ENCODE measurements at places on chromosomes 12 and 14. TPM values are rescaled to one million over a fixed set of nuclear protein-coding genes. Genes with fewer than 3 reads are reported as not detected.

GRCh38 chr12:60451457-60451856 lies 855.6 kb downstream of the SLC16A7 start:
- no peak for ATAC-seq

- ATAC-seq, result no peak
These were observed 99.3 kb upstream of the GPHB5 start for GRCh38 chr14:63418020-63418419.

DNA sequence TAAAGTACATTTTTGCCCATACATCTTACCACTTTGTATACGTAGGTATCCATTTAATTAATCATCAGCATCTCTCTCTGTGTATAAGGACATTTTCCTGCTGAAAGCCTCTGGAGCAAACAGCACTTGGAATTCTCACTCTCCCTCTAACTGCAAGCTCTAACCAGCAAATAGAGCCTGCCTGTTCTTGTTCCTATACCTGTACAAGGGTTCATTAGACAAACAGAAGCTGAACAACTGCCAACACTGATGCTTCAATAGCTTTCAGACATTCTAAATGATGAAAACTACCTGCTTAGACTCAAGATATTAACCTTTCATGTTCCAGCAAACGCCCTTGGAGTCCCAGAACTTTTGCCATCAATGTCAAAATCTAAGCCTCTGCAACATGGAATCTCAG lies 98.0 kb downstream of the KCNH5 start:
- no peak for ATAC-seq

DNA sequence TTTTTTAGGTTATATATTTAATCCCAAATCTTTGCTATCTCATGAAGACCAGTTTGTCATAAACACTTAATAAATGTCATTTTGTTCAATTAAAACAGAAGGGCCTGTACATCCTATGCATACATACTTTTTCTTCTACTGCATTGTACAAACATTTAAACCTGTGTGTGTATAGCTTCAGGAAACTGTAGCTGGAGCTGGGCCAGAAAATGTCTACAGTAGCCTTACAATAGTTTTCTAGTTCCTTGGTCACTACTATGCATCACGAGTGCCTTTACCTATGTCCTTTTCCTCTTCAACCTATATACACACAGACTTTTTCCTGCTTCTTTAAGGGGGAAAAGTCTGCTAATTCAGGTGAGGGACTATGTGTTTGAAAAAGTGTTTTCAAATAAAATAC lies 302.8 kb downstream of the PAWR start:
- no peak for ATAC-seq

GRCh38 chr12:25323581-25323982 lies 72.9 kb upstream of the KRAS start:
- ATAC-seq, result no peak

DNA sequence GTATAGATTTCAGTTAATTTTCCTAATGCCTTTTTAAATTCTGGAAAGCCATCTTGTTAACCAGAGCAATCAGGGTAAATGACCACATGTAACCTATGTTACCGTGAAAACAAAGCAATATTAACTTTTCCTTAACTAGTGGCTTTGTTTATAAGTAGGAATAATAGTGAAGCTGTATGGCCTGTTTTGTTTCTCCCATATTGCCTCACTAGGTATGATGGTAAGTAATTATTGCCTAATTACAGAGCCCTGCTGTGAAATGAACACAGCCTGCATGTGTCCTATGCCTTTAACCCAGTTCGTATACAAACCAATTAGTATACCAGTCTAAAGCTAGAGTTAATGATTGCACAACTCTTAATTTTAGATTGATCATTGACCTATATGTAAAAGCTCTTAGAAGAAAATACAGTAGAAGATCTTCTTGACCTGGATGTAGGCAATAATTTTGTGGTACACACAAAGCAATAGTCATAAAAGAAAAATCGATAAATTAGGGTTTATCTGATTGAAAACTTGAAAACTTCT lies 249.9 kb downstream of the CCDC91 start:
- no peak for ATAC-seq

- no peak for ATAC-seq
These were observed 466.5 kb downstream of the APAF1 start for GRCh38 chr12:99111600-99111999.

DNA sequence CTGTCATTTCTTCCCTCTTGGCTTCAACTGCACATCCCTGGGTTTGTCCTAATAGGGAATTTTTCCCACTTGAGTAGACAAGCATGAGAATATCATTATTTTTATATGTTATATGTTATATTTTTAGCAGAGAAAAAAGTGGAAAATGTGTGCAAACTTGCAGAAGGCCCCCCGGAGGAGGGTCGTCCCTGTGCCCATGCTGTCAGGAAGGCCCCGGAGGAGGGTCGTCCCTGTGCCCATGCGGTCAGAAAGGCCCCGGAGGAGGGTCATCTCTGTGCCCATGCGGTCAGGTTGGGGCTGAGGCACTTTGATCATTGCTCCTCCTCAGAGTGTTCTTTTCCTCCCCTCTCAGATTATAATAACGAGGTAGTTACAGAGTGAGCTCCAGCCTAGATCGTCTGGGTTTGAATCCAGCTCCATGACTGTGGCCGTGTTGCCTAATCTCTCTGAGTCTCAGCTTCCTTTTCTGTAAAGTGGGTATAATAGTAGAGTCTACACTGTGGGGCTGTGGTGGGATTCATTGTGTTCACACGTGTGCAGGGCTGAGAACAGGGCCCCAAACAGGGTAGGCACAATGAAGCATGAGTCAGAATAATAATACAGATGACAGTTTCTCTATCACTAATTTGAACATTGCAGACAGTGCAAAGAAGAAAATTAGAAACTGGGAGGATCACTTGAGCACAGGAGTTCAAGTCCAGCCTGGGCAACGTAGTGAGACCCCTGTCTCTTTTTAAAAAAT lies 33.4 kb downstream of the ELK3 start:
- ATAC-seq, result peak; percentile 25

- no peak for ATAC-seq
These were observed 116.6 kb downstream of the CALM1 start for GRCh38 chr14:90513161-90514014.

GRCh38 chr12:65935906-65936901 lies 111.9 kb downstream of the HMGA2 start:
- no peak for ATAC-seq

GRCh38 chr12:108335349-108336119 lies 3.6 kb downstream of the CMKLR1 start:
- ATAC-seq, result no peak

DNA sequence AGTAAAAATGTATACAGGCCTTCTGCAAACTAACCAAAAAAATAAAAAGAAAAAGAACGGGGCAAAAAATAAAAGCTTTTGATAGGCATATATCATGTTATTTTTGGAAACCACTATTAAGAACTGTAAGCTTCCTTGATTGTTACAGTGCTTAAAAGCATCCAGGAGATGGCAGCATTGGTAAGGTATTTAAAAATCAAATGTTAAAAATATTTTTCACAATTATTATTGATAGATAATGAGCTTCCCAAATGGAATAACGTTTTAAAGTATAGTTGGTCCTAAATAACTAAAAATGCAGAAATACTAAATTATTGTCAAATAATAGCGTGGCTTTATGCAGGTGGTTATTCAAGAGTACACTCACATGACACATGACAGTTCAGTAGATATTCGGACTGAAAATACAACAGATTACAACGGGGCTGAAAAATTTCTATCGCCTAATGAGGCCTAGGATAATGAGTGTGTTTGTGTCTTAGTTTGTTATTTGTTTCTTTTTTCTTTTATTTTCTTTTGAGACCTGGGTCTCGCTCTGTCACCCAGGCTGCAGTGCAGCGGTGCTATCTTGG lies 127.2 kb upstream of the ATF7IP start:
- no peak for ATAC-seq

GRCh38 chr12:89156340-89156739 lies 196.0 kb downstream of the DUSP6 start:
- no peak for ATAC-seq

- ATAC-seq, result peak; percentile 42
These were observed 1317.6 kb downstream of the TMEM121 start for GRCh38 chr14:106843951-106844483.

- no peak for ATAC-seq
These were observed 139.3 kb downstream of the SSPN start for GRCh38 chr12:26334621-26335124.

DNA sequence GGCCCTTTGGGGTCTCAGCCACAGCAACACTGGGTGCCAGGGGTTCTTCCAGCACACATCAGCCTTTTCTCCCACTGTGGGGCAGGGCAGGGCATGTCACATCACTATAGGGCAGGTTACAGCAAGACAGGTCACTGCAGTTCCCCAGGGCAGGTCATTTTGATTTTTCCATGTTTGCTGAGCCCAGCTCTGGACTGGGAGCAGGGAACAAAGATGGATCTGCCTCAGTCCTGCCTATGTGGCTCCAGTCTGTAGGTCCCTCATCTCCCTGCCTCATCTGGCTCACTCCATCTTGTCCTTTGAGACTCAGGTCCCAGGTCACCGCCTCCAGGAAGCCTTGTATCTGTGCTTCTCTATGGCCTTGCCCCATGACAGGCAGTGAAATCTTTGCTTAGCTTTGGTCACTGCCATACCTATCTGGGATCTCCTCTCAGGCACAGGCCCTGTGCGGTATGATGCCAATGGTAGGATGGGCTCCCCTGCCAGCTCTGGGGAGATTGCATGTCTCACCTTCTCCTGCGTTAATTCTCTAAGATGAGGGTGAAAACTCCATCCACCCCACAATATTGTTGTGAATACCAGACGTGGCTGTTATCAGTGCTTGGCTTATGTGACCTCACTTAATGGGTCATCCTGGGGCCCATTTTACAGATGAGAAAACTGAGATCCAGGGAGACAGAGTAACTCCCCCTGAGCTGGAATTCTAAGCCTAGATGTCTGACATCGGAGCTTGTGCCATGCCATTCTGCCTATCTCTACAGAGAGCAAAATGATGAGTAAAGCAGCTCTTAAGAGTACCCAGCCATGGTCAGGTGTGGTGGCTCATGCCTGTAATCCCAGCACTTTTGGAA lies 1.5 kb downstream of the SERPINA6 start:
- no peak for ATAC-seq

- ATAC-seq, result no peak
These were observed 129.3 kb upstream of the RASSF8 start for GRCh38 chr12:25829192-25829591.

GRCh38 chr14:70317969-70318634 lies 41.4 kb downstream of the COX16 start:
- ATAC-seq, result no peak

Gene HOXC5
- total RNA-seq, result not detected

Gene LBHD2
- not detected for total RNA-seq

Gene SERPINA3
- not detected for total RNA-seq

Gene AMDHD1
- total RNA-seq, result 0.80 TPM

Gene PIK3C2G
- not detected for total RNA-seq

Gene SPIC
- not detected for total RNA-seq

Gene APOF
- not detected for total RNA-seq
